ENCODE measurements at places on chromosomes 7 and 10.

DNA sequence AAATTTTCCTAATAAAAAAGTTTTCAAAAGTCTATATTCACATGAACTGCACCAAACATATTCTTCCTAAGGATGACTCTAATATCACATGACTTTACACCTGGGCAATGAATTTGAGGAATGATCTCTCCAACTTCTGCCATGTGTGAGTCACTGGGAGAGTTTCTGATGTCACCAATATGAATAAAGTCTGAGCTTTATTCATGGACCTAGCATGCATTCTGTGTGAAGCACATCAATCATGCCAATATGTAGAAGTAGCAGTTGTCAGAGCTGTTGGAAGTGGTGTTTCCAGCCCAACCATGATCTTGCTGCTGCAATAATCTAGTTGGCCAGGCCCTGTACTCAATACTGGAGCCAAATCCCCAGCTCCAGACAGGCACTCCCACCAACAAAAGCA lies 91.7 kb upstream of the IFRD1 start:
- DNase-seq = no peak

DNA sequence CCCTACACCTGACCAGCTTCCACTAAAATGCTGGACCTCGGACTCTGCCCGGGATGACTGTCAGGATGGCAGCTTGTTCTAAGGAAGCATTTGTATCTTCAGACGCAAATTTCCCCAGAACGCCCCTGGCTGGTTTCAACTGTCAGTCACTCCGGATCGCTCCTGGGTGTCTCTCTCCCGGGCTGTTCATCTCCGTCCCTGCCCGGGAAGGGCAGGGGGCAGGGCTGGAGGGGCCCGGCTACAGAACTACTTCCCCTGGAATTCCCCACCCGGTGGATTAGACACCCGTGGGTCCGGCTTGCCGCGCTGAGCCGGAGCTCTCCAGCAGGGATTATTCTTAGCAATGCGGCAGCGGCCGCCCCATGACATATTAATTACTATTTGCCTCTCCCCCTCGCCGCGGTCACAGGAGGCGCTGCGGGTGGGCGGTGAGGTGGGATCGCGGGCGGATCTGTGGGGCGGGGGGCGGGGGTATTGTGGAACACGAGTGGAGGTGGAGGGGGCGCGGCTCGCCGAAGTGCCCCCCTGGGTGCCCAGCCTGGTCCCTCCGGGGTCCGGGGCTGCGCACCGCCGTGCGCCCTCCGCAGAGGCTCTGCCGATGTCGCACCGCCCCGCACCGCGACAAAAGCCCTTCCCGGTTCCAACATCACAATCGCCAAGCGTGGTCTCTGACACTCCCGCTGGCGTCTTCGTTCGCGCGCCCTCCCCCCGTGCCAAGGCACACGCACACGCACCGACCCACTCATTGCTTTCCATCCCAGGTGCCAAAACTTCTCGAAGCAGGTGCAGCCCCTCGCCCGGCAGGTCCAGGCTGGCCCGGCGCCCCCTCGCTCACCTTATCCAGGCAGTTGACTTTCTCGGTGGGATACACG lies 276.1 kb upstream of the NEBL start:
- DNase-seq = no peak

DNA sequence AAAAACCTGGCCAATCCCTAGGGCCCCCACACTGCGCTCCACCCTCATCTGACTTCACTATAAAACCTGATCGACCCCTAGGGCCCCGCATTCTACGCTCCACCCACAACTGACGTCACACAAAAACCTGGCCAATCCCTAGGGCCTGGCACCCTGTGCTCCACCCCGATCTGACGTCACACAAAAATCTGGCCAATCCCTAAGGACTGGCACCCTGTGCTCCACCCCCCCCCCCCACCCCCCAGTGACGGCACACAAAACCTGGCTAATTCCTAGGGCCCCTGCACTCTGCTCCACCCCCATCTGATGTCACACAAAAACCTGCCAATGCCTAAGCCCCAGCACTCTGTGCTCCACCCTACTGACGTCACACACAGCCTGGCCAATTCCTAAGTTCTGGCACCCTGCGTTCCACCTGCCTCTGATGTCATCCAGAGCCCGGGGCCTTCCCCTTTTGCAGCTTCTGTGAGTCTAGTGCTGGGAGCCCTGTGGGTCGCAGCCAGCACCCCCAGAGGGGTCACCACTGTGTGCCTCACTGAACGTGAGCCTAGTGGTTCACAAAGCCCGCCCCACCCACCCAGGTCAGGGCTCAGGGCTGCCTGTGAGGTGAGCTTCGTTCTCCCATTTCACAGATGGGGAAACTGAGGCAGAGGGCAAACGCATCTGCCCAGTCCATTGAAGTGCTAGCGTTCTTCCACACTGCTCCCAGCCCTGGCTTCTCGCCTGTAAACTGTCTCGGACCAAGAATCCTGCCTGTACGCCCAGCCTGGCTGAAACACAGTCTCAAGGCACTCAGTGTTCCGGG lies 40.6 kb downstream of the MICALL2 start:
- no peak for DNase-seq

GRCh38 chr10:131860806-131861440 lies 39.9 kb upstream of the PPP2R2D start:
- no peak for DNase-seq

DNA sequence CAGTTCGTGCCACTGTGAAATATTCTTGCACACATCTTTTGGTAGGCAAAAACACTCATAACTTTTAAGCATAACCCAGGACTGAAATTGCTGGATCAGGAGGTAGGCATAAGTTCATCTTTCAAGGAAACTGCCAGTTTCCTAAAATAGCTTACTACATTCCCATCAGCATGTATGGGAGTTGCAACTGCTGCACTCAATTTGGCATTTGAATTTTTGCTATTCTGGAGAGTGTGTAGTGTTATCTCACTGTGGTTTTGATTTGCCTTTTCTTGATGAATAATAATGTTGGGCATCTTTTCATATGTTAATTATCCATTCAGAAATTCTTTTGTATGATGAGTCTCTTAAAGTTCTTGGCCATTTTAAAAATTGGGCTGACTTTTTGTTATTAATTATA lies 95.2 kb downstream of the ORC5 start:
- no peak for DNase-seq

DNA sequence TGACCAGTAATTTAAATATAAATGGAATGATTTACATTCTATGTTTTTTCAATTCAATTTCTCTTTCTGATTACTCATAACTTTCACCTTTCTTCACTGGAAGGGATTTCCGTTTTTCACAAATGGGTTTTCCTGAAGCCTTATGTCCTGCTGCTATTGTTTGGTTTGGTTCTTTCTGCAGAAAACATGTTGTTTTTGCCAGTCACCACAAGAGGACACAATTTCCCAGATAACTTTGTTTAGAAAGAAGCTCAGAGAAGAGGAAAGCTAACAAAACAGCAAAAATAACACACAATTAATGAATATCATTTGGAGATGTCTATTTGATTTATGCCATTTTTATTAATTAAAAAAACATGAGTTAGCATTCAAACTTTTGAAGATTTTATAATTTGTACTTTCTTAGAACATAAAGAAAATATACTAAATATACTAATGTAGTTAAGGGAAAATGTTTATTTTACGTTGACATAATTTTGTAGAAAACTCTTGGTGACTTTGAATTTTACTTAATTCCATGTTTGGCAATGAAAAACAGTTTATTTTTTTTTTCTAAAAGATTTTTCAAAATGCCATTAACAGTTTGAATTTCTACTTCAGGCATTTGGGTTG lies 4.6 kb upstream of the TWIST1 start:
- no peak for DNase-seq

GRCh38 chr10:75375838-75376237 lies 25.7 kb downstream of the ZNF503 start:
- no peak for DNase-seq

GRCh38 chr7:106480616-106481031 lies 180.3 kb downstream of the CCDC71L start:
- DNase-seq = no peak

DNA sequence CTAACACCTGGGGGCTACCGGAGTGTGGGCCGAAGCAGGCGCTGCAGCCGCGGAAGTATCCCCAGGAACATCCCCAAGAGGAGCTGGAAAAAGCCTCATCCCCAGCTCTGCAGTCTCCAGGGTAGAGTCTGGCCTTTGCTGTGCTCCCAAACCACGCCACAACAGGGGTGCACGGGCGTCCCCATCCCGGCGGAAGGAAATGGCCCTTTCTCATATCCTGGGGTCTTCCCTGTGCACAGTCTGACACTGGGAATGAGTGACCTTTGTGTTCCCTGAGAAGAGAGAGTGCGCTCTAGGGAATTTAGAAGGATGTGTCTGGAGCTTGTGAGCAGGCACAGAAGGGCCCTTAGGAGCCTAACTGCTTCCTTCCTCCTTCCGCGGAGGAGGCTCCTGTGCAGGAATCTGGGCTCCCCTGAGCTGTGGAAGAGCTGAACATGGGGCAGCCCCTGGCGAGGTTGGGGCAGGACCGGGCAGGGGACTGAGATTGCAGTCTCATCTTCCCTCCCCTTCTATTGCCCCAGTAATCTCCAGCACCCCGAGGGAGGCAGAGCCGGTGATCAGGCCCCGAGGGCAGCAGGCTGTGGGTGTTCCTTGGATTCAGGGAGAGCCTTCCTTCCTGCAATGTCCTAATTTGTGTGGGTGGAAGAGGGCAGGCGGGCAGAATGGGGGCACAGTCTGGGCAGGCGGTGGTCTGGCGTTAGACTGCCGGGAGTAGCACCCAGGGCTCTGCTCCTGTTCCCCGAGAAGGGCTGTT lies 1.3 kb downstream of the REPIN1 start:
- DNase-seq = no peak

GRCh38 chr7:113175525-113176104 lies 57.3 kb upstream of the SMIM30 start:
- no peak for DNase-seq

DNA sequence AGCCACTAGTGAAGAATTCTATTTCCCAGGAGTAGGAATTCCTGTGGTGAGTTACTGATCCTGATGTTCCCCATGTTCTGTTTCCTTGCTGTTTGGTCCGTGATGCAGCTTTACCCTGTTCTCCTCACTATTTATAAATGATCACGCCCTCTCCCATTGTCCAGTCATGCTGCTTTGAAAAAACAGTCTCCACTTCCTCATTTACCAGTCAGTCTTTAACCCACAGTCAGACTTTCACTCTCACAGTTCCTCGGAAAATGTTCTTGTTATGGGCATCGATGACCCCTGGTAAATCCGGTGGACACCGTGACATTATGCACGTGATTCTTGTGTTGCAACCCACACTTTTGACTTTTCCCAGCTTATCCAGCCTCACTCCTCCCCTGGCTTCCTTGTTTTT lies 14.4 kb downstream of the SCIN start:
- DNase-seq = no peak

DNA sequence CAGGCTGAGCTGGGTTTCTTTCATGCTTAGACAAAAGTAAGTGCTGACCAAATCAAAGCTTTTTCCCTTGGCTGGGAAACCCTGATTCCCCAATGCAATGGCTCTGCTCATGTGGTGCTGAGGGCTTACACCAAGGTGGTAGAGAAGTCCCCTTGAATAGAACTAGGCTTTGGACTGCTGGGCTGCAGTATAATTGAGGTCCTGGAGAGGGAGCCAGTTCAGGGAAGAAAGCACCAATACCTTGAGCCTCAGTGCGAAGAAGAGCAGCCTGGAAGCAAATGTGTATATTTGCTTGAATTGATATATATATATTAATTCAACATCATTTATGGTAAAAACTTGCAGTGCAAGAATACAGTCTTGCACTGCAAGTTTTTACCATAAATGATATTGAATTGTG lies 391.1 kb downstream of the RPS24 start:
- DNase-seq = no peak

- no peak for DNase-seq
These were observed 133.8 kb upstream of the PLXNA4 start for GRCh38 chr7:132709971-132710567.

DNA sequence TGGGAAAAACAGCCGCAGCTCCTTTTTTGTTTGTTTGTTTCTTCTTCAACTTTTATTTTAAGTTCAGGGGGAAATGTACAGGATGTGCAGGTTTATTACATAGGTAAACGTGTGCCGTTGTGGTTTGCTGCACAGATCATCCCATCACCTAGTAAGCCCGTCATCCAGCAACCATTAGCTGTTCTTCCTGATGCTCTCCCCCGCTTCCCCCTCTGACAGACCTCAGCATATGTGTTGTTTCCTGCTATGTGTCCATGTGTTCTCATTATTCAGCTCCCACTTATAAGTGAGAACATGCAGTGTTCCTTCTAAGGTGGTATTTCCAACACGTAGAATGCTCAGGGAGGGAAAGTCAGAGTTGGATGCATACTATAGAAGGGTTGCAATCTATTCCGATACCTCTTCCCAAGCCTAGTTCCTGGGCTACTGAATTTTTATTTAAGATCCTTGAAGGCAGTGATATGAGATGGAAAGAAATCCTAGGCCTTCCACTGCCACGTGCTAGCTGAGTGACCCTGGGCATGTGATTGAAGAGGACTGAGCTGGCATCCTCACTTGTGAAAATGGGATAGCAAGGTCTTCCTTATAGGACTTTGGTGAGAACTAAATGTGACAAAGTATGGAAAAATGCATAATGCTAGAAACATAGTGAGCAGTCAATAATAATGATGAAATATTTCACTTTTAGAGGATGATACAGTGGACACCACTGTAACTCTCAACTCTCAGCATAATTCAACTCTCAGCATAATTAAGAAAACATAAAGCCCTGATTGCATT lies 278.5 kb downstream of the REEP3 start:
- no peak for DNase-seq

DNA sequence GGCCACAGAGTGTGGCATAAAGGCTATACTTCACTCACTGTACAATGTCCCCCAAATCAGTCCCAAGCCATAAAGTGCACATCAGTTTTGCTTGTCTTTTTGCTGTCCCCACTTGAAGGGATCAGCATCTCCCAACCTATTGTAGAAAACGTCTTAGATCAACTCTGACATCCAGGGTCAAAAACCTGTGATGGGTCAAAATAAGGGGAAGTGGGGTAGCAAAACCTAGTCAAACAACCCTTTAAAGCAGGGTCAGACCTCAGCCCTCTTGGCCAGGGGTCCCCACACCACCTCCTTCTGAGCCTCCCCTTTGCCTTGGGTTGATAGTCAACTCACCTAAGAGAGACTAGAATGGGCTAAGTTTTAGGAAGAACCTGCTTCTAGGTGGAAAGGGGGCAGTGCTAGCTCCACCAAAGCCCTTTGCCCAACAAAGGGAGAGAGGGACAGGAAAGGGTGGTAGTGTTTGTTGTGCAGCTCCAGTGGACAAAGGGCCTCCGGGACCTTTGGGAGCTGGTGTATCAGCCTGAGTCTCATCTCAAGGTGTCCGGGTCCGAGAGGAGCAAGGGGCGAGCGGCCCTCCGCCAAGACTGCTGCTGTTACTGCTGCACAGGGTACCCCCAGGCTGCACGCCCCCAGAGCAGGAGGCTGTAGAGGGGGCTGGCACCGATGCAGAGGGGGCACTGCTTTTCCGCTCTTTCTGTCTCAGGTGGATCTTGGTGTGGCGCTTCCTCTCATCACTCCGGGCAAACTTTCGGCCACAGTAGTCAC lies 3.3 kb downstream of the EGR2 start:
- DNase-seq = no peak

DNA sequence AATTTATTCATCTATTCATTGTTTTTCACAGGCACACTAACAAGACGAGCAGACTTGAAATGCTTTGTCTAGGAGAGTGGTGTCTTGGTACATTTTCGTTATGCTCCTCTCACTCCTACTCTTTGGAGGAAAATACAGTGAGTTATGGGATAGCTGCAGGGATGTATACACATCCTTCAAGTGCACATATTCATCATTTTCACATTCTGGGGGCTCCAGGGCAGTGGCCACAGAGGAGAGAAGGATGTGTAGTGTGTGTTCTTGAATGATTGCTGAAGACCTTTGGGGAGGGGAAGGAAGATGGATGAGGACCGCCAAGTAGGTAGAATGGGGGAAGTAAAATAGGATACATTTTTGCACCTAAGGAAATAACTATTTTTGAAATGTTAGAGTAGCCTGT lies 34.8 kb upstream of the ORC5 start:
- DNase-seq = no peak

GRCh38 chr10:99558708-99559107 lies 26.0 kb downstream of the NKX2-3 start:
- no peak for DNase-seq
